ENCODE measurements at places on chromosomes 5 and 9.

DNA sequence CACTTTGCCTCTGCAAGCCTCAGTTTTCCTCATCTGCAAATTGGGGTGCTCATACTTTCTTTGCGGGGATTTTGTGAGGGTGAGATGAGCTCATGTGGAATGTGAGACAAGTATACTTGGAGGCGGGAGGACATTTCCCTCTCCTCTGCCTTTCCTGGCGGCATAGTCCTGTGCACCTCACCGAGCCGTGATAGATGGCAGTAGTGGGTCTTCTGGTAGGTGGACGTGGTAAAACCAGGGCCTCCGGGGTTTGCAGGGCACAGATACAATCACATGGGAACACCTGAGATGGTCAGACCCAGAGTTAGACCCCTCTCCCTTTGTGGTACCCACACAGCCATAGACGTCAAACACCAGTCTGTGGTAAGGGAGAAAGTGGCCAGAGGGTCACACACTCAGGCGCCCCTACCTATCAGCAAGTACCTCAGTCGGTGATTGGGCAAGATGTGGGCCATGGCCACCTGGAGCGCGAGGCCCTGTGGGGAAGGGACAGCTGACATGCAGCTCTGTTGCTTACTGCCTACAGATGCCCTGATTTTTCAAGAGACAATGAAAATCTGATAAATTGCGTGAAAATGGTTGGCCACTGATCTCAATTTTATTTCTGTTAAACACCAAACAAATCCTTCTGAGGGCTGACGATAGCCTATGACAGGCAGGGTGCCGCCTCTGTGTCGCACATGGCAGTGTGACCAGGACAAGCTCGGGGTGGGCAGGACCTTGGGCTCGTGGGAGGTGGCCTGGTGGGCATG is 9.9 kb downstream of the ERGIC1 start:
- DNase-seq, result no peak

GRCh38 chr9:137052998-137053943 is 590 bp downstream of the ENTPD2 start:
- DNase-seq, result no peak

GRCh38 chr5:172569861-172570558 is 71.1 kb upstream of the NEURL1B start:
- no peak for DNase-seq

DNA sequence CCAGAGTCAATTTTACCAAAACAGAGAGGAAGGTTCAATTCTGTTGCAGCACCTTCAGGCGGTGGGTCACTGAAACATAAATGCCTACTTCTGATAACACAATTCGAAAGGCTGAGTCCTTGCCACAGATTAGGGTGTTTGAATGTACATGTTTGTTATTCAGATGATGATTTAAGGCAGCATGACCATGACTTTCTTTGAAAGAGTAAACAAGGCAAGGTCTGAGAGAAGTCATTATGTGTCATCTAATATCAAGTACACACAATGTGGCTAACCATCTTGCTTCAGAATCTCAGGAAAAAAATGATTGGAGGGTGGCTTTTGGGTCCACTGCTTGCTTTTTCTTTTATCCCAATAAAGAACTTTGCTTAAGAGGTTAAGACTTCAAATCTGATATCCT is 457.5 kb downstream of the TAF11L14 start:
- no peak for DNase-seq

GRCh38 chr9:87604886-87605588 is 107.4 kb downstream of the DAPK1 start:
- DNase-seq, result no peak

DNA sequence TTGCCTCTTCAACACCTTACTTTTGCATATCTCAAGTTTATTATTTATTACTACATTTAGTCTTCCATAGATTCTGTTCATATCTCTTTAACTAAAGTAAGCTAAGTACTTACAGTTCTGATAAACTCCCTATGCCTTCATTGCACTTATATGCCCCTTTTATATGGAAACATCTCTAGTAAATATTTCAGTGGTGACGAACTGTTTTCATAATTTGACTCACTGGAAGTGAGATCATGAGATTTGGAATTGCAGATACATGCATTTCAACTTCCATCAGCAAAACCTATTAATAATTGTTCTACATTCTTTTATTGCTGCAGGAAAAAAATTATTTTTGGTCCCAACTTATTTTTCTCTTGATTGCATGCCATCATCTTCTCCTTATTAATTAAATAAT is 263.5 kb downstream of the CD180 start:
- no peak for DNase-seq

DNA sequence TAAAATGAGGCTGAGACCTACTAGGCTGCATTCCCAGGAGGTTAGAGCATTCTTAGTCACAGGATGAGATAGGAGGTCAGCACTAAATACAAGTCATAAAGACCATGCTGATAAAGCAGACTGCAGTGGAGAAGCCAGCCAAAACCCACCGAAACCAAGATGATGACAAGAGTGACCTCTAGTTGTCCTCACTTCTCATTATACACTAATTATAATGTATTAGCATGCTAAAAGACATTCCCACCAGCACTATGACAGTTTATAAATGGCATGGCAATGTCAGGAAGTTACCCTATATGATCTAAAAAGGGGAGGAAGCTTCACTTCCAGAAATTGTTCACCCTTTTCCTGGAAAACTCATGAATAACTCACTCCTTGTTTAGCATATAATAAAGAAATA is 88.6 kb downstream of the PLPPR1 start:
- DNase-seq, result no peak

GRCh38 chr5:150180241-150181026 is 9.4 kb upstream of the SLC6A7 start:
- DNase-seq, result no peak

All from activated T-helper 9 cell treated with anti-CD3 and anti-CD28 coated beads, Interleukin-2, amount 50 U/mL, for 16 hours (primary cell).